ENCODE measurements at places on chromosomes 3 and 15. TPM values are rescaled to one million over a fixed set of nuclear protein-coding genes. Genes with fewer than 3 reads are reported as not detected.

DNA sequence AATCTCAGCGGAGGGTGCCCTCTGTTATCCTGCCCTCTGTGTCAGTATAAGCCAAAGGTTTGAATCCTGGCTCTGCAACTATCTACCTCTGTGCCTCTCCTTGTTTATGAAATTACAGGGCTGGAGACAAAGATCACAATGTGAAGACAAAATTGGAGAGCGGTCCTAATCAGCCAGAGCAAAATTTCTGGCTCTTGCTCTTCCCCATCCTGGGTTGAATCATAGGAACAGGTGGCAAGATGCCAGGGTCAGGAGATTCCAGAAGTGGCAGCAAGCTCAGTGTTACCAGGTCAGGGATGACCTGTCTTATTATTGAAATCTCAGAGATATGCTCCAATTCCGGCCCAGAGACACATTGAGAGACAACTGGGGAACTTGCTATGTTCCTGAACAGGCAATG lies 2.3 kb upstream of the CCR2 start:
- no peak for DNase-seq

DNA sequence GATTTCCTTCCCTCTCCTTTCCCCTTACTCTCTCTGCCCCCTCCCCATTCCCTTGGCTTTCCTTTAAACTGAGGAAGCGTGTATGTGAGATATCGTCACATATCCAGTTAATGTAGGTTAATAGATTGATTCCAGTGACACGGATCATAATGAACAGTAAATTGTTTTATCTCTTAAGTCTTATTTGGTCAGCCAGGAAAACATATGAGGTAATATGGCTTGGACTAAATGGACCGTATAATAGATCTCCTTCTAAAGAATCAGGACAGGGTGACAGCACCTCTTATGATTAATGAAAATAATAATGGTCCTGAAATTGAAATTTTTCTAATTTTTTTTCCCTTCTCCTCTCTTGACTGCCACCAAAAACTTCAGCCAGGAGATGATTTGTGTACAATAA lies 779.8 kb upstream of the NR2F2 start:
- DNase-seq = no peak

DNA sequence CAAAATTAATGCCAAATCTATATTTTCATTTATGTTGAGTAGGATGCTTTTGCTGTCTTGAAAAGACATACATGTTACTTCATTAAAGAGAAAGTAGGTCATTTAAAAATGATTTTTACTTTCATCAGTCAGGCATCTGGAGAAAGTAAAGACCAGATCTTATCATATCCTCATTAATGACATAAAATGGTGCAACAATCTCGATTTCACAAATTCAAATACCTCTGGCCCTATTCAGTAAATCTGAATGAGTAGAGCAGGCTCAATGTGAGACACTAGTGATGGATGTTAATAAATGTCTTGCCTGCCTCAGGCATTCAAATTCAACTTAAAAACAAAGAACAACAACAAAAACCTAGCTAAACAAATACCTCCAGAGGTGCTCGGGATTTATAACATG lies 714.1 kb downstream of the NAALADL2 start:
- no peak for DNase-seq

GRCh38 chr3:108106031-108106430 lies 15.2 kb upstream of the CD47 start:
- peak; percentile 84 for DNase-seq

DNA sequence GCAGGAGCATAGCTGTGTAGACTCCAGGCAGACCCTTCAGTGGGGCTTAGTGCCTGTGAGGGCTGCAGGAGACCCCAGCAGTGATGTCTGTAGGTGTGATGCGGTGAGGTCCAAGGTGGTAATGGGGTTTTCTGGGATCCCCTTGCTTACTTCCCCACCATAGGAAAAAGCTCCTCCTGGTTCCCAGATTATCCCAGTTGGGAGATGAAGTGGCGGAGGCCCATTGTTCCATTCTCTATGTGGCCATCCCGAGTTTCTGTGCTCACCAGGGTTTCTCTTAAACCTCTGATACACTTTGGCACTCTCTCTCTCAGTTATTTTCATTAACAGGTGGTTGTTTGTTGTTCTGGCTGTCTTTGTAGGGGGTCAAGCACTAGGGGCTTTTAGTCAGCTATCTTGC lies 146.7 kb upstream of the IGF1R start:
- DNase-seq = no peak

- no peak for DNase-seq
Measured at GRCh38 chr15:59344311-59344710, 28.4 kb downstream of the MYO1E start.

GRCh38 chr3:46286947-46287565 lies 44.8 kb downstream of the CCR3 start:
- DNase-seq = no peak

DNA sequence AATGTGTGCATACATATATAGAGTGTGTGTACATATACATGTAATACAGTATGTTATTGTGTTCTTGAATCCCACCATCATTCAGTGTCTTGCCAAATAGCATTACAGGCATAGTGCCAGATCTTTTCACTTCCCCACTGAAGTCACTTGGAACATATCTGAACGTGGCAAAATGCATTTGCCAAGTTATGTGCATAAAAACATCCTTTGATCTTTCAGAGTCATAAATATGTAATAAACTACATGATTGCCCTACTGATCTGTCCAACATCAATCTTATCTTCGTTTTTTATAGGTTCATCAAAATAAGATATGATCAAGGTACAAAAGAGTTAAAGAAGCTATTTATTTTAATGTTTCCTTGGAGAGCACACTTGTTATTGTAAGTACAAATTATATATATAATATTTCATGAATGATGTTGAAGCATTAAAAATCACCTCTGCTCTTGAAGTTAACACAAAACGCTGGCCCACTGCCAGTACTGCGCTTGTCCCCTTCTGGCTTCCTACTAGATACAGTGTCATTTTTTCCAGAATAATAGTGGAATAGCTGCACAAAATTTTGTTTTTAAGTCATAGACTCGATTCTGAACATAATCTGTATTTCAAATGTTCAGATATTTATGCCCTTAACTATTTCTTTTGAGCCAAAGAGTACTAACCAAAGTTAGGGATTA lies 549.5 kb upstream of the ARRDC4 start:
- DNase-seq = no peak

DNA sequence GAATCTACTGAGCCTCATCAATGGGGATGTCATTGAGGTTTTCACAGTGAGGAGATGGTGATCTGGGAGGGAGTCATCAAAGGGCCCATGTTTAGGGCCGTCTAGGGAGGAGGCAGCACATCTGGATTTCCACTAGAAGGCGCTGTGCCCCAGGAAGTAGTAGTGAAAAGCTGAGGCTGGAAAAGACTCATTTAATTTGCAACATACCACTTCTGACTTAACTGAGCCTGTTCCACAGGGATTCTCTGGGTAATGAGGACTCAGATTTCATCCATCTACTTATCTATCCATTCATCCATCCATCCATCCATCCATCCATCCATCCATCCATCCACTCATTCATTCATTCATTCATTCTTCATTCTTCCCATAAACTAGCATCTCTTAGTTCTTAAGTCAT lies 17.4 kb upstream of the SHF start:
- peak; percentile 69 for DNase-seq

DNA sequence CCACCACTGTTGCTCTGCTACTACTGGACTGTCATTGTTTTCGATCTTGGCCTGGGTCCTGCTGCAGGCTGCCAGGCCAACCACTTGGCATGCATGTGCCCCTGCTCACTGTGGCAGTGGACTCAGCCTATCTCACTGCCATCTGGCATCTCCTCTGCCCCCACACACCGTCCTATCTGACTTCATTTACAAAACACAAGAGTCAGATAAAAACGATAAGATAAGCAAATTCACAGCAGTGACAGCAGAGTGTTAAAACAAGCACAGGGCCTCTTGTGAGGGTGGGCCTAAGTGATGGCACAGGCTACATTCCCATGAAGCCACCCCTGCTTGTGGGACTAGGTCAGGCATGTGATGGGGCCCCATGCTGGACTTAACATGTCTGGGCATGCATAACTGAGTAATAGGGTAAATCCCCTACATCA lies 68.1 kb downstream of the CRYGS start:
- peak; percentile 20 for DNase-seq

DNA sequence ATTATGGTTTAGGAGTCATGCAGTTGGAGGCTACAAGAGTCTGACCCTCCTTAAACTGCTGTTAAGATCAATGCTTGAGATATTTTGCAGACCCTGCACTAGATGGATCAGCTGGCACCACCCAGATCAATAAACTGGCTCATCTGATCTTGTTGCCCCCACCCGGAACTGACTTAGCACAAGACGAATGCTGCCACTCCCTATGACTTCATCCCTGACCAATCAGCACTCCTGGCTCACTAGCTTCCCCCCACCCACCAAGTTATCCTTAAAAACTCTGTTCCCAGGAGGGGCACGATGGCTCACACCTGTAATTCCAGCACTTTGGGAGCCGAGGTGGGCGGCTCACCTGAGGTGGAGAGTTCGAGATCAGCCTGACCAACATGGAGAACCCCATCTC lies 594.0 kb downstream of the NTRK3 start:
- DNase-seq = no peak

DNA sequence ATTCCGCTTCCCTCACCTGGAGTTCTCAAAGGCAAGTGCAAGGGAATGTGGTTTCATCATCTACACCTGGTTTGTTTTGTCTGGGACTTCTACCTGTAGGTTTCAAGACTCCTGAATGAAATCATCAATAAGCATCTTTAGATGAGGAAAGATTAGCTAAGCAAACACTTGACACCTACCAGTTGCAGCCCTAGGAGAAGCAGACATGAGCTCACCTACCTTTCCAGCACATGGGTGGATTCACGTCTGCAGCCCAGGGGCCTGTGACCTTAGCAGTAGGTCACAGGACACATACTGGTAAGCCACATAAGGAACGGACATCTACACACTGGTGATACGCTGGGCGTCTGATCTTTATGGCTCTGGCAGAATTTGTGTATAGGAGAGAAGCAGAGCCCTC lies 26.7 kb downstream of the SLCO2A1 start:
- no peak for DNase-seq

DNA sequence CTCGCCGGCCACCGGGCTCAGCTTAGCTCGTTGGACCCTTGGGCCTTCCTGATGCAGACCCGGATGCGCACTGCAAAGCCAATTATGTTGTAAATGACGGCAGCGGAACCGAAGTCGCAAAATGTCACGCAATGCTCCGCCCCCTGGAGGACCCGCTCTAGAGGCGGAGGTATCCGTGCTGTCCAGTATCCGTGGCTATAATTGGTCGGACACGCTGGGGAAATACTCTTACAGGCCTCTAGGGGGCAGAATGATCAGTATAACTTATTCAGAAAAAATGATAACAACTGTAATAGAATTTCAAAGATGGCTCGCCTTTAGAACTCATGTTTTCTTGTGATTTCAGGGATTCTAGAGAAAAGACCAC lies at the start of gene PRR23B:
PRR23B (minus strand) TSS at position 59 of the 367 bp plus-strand sequence. CDS start 265 bp downstream, outside the sequence.
- no peak for DNase-seq

- DNase-seq = no peak
Measured at GRCh38 chr3:52073490-52073889, 17.1 kb upstream of the DUSP7 start.

- DNase-seq = no peak
Measured at GRCh38 chr3:137820366-137820765, 56.3 kb downstream of the SOX14 start.

DNA sequence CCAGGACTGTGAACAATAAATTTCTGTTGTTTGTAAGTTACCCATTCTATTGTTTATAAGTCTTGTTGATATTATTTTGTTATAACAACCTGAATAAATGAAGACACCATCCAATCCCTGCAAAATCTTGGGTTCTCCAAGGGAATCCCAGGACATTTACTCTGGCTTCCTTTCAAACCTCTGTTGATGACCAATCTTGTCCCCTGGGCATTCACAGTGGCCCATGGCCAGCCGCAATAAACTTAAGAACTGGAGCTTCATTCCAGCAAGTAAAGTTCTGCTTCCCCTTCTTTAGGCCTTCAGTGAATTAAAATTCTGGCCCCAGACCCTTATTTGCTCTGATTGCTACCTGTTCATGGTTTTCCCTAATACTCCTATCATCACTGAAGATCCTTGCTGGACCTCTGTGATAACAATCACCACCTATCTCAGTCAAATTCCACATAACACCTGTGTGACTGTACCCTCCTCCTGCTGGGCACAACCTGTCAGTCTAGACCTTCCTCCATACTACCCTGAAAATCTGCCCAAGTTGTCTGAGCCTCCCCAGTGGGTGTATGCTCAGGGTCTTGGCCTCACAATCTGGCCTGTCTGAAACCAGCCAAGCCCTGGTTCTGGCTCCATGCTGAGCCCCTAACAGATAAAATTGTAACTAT lies 153.1 kb downstream of the SEMA6D start:
- DNase-seq = no peak

- DNase-seq = no peak
Measured at GRCh38 chr3:24067483-24067882, 122.4 kb downstream of the NR1D2 start.

- DNase-seq = peak; percentile 39
Measured at GRCh38 chr3:98885851-98886250, 15.6 kb downstream of the DCBLD2 start.

DNA sequence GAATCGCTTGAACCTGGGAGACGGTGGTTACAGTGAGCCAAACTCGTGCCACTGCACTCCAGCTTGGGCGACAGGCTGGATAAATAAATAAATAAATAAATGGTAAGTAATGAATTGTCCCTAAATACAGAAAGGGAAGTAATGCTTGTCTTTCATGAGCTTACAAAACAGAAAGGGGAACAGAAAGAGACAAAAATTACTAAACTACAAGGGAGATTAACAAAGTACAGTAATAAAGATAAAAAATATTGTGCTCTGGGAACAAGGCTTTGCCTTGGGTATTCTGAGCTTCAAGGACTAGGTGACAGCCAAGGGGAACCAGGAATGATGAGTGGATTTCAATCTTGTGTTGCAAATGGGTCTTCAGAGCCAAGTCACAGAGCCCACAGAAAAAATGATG lies 9.2 kb upstream of the HLTF start:
- no peak for DNase-seq

- peak; percentile 93 for DNase-seq
Measured at GRCh38 chr3:124826703-124827102, 60.5 kb downstream of the ITGB5 start.

Gene TJP1
- total RNA-seq = 43.4 TPM

Gene BLOC1S6
- total RNA-seq = 40.9 TPM

Gene DUSP7
- 9.3 TPM for total RNA-seq

Gene CHRD
- under 0.01 TPM for total RNA-seq

Gene SLC6A11
- not detected for total RNA-seq

Gene HYPK
- total RNA-seq = 1.4 TPM

Gene MAP2K1
- total RNA-seq = 58.9 TPM

Gene USP13
- 18.1 TPM for total RNA-seq

Gene ALDH1A3
- total RNA-seq = 5.0 TPM

Gene GPR176
- 194 TPM for total RNA-seq

Gene SAMMSON
- total RNA-seq = not detected

Gene GADL1
- total RNA-seq = not detected
